A549 treated with DMSO at 1 μM for 4 hours (cell line): ENCODE measurements at places on chromosomes 4 and X. TPM values are rescaled to one million over a fixed set of nuclear protein-coding genes. Genes with fewer than 3 reads are reported as not detected.

The TMEM187 gene
- 5.3 to 8.3 TPM (median 6.9 TPM) in 5 replicates for total RNA-seq

The GAGE2A gene
- not detected in 5 replicates for total RNA-seq

The ESX1 gene
- total RNA-seq, result 0.05 to 0.17 TPM (median 0.10 TPM) in 4 of 5 replicates, not detected in the other

The SPINK2 gene
- total RNA-seq, result not detected in 5 replicates

The HSD17B10 gene
- 172 to 197 TPM (median 184 TPM) in 5 replicates for total RNA-seq

The ZFP92 gene
- 0.39 to 0.69 TPM (median 0.56 TPM) in 5 replicates for total RNA-seq

The TENM3 gene
- total RNA-seq, result 0.92 to 2.4 TPM (median 1.6 TPM) in 5 replicates

The GRIA2 gene
- total RNA-seq, result not detected in 5 replicates

The LRCH2 gene
- total RNA-seq, result 0.01 to 0.05 TPM in 2 of 5 replicates, not detected in the others

The FAAH2 gene
- 0.05 to 0.36 TPM (median 0.10 TPM) in 3 of 5 replicates, not detected in the others for total RNA-seq

The NLGN4X gene
- 0.01 to 0.07 TPM in 2 of 5 replicates, not detected in the others for total RNA-seq

The BCLAF3 gene
- total RNA-seq, result 2.8 to 4.6 TPM (median 3.5 TPM) in 5 replicates

The COL4A6 gene
- 15.4 to 18.3 TPM (median 17.5 TPM) in 5 replicates for total RNA-seq

The CCKAR gene
- not detected in 5 replicates for total RNA-seq

The NR3C2 gene
- 0.02 TPM in 1 of 5 replicates, not detected in the others for total RNA-seq

The MAGEB17 gene
- total RNA-seq, result not detected in 5 replicates

The ATG4A gene
- 7.2 to 8.5 TPM (median 7.4 TPM) in 5 replicates for total RNA-seq

The FAM9C gene
- total RNA-seq, result 0.02 TPM in 1 of 5 replicates, not detected in the others

The MAGEB3 gene
- not detected in 5 replicates for total RNA-seq

The RGN gene
- 0.13 TPM in 1 of 5 replicates, not detected in the others for total RNA-seq

The GAGE12H gene
- total RNA-seq, result not detected in 5 replicates

The SH3BGRL gene
- 40.1 to 63.6 TPM (median 48.1 TPM) in 5 replicates for total RNA-seq

The PHOX2B gene
- not detected in 5 replicates for total RNA-seq

The BEX2 gene
- 8.5 to 13.9 TPM (median 9.9 TPM) in 5 replicates for total RNA-seq

The NALF2 gene
- total RNA-seq, result 5.4 to 6.7 TPM (median 6.1 TPM) in 5 replicates

The SMIM43 gene
- 0.19 to 0.45 TPM (median 0.34 TPM) in 5 replicates for total RNA-seq

The HCCS gene
- total RNA-seq, result 55.8 to 60.5 TPM (median 59.3 TPM) in 5 replicates

The FGFR3 gene
- total RNA-seq, result 1.3 to 2.2 TPM (median 1.7 TPM) in 5 replicates

The TMEM271 gene
- not detected in 5 replicates for total RNA-seq

The MED28 gene
- 26.8 to 35.6 TPM (median 32.9 TPM) in 5 replicates for total RNA-seq

The UBE2A gene
- 133 to 145 TPM (median 139 TPM) in 5 replicates for total RNA-seq

The PPP4R3C gene
- not detected in 5 replicates for total RNA-seq

The TMSB4X gene
- 5,391 to 8,587 TPM (median 5,959 TPM) in 5 replicates for total RNA-seq

The MAGEA2B gene
- total RNA-seq, result 0.12 TPM in 1 of 5 replicates, not detected in the others

The ASMT gene
- total RNA-seq, result 0.17 to 0.38 TPM (median 0.34 TPM) in 3 of 5 replicates, not detected in the others

The IL9R gene
- total RNA-seq, result 0.09 to 0.19 TPM (median 0.10 TPM) in 5 replicates

The SLC49A3 gene
- total RNA-seq, result 0.09 to 0.29 TPM (median 0.14 TPM) in 4 of 5 replicates, not detected in the other

The ARHGAP24 gene
- 3.4 to 4.9 TPM (median 4.3 TPM) in 5 replicates for total RNA-seq

The CSN1S1 gene
- not detected in 5 replicates for total RNA-seq

The NXF3 gene
- total RNA-seq, result 0.03 to 0.07 TPM in 2 of 5 replicates, not detected in the others

The CLDN2 gene
- total RNA-seq, result 8.5 to 9.6 TPM (median 9.1 TPM) in 5 replicates

The SRPX gene
- total RNA-seq, result 4.4 to 6.9 TPM (median 6.4 TPM) in 5 replicates

The LETM1 gene
- total RNA-seq, result 25.5 to 33.1 TPM (median 32.1 TPM) in 5 replicates

The CYLC1 gene
- total RNA-seq, result not detected in 5 replicates

The CNKSR2 gene
- total RNA-seq, result 2.4 to 3.7 TPM (median 3.1 TPM) in 5 replicates

The DMP1 gene
- 0.03 TPM in 1 of 5 replicates, not detected in the others for total RNA-seq
